ENCODE measurements at places on chromosomes 3 and 15.

DNA sequence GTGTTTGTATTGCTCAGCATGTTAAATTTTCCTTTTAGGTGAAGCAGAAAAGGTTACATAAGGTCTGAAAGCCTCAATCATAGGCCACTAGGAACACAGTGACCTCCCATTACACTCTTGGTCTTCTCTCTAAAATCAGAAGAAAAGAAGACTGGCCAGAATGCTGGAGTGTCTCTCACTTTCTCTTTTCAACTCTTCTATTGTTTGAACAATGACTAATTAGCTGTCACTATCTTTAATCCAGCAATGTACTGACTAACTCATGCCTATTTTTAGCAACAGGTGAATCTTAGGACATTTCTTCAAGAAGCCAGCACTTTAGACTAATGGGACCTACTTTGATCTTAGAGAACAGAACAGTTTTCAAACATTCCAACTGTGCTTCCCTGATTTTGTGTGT, 142.8 kb downstream of the TGFBR2 start:
- DNase-seq = no peak

DNA sequence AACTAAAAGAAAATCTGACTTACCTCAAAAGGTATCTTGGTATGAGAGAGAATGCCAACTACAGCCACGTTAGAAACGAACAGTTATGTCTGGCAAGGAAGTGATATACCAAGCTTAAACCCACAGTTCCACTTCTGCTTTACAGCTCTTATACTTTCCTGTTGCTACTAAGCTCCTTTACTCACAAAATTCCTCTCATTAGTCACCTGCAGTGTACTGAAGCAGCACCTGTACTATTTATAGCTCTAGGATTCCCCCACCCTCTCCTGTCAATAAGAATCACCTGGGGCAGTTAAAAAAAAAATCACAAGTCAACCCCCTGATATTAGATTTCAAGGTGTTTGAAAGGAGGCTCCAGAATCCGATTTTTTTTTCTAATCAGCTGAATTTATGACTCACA, 2.9 kb upstream of the TMEM266 start:
- no peak for DNase-seq

GRCh38 chr3:151468284-151468917, 7.5 kb upstream of the IGSF10 start:
- peak; percentile 45 for DNase-seq

- no peak for DNase-seq
Measured at GRCh38 chr3:55526332-55527030, 39.4 kb upstream of the WNT5A start.

GRCh38 chr3:8752832-8753231, 16.6 kb downstream of the OXTR start:
- DNase-seq = no peak

DNA sequence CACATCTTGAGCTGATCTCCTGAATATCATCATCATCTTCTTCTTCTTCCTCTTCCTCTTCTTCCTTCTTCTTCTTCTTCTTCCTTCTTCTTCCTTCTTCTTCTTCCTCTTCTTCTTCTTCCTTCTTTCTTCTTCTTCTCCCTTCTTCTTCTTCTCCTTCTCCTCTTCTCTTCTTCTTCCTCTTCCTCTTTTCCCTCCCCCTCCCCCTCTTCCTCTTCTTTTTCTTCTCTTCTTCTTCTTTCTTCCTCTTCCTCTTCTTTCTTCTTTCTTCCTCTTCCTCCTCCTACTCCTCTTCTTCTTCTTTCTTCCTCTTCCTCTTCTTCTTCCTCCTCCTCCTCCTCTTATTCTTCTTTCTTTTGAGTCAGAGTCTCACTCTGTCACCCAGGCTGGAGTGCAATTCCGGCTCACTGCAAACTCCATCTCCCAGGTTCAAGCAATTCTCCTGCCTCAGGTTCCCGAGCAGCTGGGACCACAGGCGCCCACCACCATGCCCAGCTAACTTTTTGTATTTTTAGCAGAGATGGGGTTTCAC, 197.9 kb upstream of the NANOGP8 start:
- no peak for DNase-seq

GRCh38 chr3:54036543-54036942, 85.8 kb upstream of the CACNA2D3 start:
- DNase-seq = no peak

DNA sequence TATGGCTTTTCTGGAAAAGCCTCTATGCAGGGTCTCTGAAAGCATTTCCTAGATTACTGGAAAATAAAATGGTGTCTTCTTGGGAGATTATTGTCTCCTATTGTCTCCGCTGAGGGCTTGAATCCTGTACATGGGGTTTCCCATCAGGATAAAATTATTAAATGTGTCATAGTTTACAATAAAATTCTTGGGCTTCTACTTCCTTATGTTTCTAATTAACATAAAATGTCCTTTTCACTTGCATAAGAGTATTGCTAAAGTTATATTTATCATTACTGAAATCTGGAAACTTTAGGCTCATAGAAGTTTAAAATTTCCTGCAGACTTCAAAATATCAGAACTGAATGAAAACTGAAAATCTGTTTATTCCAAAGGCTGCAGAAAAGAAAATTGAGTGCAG, 595.5 kb upstream of the AGTR1 start:
- no peak for DNase-seq

- no peak for DNase-seq
Measured at GRCh38 chr3:136068708-136069107, 103.2 kb downstream of the PPP2R3A start.

GRCh38 chr3:71076361-71077002, 507.0 kb downstream of the FOXP1 start:
- no peak for DNase-seq

DNA sequence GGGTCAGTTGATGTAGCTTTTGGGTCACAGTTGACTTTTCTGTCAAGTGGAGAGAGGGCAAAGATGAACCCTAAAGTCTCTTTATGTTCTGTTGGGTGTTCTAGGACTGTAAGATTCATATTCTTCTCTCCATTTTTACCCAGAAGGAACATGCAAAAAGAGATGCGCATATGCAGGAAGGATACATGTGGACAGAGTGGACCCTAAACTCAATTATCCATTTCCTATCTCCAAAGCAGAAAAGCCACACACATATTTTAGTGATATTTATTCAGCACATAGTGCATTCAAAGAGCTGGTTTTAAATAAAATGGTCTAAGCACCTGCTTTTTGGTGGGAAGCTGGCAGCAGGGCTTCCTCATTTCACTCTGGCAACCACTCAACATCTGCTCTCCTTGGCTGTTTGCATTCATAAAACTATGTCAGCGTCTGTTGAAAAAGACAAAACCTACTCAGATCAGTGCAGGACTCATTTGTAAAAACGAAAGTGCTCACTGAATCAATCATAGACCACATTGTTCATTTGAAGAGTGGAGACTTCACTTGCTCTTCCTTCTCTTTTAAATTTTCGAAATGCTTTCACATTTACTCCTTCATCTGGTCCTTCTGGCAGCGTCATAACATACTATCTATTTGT, 96.6 kb downstream of the SEMA6D start:
- no peak for DNase-seq

DNA sequence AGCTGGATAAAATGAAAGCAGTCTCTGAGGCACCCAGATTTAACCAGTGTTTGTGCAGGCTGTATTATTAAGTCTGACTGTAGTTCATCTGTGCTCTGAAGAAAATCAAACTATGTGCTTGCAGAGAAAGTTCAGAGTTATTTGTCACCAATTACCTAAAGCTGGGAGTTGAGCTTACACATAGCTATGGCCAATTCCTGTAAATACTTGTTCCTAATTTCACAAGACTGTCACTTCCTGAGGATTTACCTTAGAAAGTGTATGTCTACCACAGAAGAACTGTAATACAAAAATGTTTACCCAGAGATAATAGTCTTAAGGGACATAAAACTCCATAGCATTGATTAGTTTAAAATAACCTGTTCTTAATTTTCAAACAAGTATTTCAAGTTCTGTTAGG, 628.4 kb upstream of the TGFBR2 start:
- DNase-seq = no peak

DNA sequence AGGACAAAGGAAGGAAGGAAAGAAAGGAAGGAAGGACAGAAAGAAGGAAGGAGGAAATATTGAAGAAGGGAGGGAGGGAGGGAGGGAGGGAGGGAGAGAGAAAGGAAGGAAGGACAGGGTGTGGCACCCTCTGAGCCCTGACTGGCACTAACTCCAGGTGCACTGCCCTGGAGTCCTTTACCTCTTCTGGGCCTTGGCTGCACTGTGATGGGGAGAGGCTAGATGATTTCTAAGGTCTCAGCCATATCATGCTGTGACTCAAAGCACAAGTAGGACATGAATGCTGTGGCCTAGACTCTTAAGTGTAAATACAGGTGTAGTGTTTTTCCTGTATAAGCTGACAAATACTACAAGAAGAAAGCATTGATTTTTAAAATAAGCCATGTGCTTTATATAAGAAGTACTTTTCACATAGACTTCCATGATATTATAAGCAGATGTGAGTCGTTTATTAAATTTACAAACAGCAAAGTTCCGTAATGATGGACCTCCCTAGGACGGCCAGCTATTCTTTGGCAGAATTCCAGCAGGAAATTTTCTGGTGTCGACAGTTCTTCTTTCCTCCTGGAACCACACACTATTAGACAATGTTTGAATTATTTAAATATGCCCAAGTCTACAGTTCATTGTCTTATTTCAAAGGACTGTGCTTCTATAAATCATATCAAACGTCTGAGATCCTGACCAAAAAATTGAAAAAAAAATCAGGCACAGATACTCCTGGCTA, 213.8 kb upstream of the C2CD4B start:
- DNase-seq = no peak

- no peak for DNase-seq
Measured at GRCh38 chr3:70729845-70730244, 417.4 kb upstream of the MDFIC2 start.

DNA sequence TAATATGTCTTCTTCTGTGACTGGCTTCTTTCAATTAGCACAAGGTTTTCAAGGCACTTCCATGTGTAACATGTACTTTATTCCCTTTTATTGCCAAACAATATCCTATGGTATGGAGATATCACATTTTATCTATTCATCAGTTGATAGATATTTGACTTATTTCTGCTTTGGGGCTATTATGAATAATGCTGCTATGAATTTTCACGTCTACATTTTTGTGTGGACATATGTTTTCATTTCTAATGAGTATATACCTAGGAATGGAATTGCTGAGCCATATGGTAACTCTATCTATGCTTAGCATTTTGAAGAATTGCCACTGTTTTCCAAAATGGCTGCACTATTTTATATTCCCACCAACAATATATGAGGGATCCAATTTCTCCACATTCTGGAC, 3.6 kb upstream of the AGTR1 start:
- DNase-seq = no peak

DNA sequence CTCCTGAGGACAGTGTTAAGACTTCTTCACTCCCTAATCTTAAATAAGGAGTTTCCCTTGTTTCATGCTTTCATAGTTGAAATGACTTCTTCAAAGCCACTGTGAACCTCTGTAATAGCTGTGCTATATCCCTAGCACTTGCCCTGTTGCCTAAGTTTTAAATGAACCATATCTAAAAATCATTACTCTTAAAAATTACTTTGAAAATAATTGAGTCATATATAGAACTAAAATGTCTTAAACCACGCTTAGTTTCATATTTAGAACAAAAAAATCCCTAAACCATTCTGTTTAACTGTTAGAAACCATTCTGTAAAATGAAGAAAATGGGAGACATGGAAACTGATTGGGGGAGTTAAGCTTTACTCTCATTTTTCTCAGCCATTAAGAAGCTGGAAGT, 29.8 kb downstream of the DNAJC19 start:
- no peak for DNase-seq

DNA sequence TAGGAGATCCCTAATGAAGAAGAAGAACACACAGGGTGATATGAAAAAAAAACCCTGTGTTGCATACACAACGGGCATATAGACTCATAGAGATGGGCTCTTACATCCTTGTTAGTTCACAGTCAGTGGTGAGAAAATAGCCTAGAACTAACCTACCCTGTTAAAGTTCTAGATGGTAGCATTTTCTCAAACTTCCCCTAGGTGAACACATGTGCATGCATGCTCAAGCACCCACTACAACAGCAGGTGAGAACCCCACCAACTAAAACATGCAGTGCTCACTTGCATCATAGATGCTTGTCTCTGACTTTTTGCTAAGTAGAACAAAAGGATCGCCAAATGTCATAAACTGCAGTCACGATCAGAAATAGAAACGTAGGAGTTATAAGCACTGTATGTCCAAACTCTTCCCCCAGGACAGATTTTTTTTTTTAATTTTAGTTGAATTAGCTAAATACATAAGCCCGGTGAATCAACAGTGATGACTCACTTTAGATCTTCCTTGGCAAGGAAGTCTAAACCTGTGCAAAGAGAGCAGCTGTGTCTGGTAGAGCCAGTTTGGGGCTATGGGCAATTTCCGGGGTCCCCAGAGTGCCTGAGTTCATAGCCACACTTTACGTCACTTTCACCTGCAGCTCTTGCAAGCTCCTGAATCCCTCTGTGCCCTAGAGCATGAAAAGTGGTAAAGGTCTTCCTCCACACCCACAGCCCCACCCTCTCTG, 96.2 kb upstream of the SEMA6D start:
- DNase-seq = no peak

- no peak for DNase-seq
Measured at GRCh38 chr3:13116426-13116825, 43.2 kb upstream of the IQSEC1 start.

DNA sequence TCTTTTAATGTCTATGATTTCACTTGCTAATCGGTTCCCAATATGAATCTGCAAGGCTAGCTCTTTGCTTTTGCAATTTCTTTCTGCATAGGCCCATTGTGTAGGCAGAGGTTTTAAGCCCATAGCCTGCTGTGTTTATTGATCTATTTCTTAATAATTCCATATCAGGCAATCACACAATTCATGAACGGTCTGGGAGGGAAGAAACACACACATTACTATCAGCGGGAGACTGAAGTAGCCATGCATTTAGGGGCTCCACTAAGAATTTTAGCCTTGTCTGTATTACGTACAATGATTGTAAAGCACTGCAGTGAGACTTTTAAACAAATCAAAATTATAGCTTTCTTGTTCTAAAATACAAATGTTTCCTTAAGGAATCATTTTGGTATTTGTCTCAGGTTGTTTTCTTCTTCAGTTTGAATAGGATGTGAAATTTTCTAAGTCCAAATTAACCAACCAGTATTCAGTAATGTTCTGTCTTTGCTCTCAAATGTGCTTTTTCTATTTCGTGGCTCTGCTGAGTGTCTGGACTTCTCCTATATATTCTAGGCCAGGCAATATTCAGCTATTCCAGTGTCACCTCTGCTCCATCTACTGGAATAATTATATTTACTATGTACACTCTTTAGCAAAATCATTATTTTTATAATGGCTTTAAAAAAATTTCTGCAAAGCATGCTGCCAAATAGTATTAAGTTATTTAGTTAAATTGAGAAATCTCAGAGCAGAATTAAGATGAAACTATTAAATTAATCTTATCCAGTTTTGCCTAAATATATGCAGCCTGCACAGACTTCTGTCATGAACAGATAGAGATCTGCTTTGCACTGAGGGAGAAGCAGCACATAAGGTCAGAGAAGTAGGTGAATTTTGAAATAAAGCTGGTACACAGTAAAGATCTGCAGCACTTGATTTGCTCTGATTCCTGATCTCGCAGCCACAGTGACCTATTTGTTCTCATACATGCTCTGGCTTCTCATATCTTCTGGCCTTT, 103.0 kb upstream of the NAALADL2 start:
- no peak for DNase-seq
